ENCODE measurements at places on chromosomes 6 and 20. TPM values are rescaled to one million over a fixed set of nuclear protein-coding genes. Genes with fewer than 3 reads are reported as not detected.

- DNase-seq, result peak; percentile 66
- H3K27ac ChIP-seq, result no peak overlapping the region
- H3K4me1 ChIP-seq, result no peaks in the 10 kb centered on the region
- H3K36me3 ChIP-seq, result no peaks in the 10 kb centered on the region
- no peaks in the 10 kb centered on the region for H3K27me3 ChIP-seq
Observed at GRCh38 chr20:58127701-58128111, 100.7 kb downstream of the ANKRD60 start.

DNA sequence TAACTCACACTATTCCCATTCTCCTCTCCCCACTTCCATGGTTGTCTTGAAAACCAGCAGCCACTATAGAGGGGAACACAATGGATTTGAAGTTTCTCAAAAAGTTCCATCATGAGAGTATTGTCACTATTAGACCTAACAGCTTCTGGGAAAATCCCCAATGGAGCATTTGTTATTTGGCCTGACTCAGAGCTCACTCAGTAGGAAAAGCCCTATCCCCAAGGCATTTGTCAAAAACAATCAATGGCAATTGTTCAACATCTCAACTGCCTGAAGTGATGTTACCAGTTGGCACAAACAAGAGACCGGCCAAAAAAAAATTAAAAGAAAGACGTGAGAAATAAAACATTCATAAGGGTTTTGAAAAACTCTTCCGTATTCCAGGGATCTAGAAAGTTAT, 98.8 kb downstream of the MYLK4 start:
- H3K4me1 ChIP-seq, result no peaks in the 10 kb centered on the region
- DNase-seq, result no peak
- no peaks in the 10 kb centered on the region for H3K27me3 ChIP-seq

- H3K36me3 ChIP-seq, result no peaks in the 10 kb centered on the region
- H3K4me1 ChIP-seq, result no peaks in the 10 kb centered on the region
- H3K27me3 ChIP-seq, result no peaks in the 10 kb centered on the region
- no peak overlapping the region for H3K4me3 ChIP-seq
- H3K27ac ChIP-seq, result no peak overlapping the region
- DNase-seq, result no peak
Observed at GRCh38 chr6:165967810-165968407, 199.7 kb downstream of the TBXT start.

DNA sequence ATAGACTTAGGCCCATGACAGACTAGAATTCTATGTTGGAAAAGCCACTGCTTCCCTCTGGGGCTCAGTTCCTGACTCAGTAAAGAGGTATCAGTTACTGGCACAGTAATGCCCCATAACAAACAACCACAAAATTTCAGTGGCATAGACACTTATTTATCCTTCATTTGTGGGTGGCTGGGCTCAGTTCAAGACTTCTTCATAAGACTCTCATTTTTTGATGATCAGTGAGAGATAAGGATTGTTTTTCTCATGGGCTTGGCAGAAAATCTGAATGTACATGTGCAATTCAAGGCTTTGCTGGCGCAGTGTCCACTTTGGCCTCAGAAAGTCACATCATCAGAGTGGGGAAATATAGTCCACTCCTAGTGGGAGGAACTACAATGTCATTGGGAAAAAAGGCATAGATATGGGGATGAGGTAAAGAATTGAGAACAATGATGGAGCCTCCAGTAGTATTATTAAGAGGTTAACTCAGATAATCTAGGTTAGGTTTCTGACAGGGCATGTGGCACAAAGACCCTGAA, 384.6 kb upstream of the FLRT3 start:
- H3K4me3 ChIP-seq, result no peak overlapping the region
- no peak overlapping the region for H3K27ac ChIP-seq
- DNase-seq, result no peak
- H3K4me1 ChIP-seq, result no peaks in the 10 kb centered on the region

DNA sequence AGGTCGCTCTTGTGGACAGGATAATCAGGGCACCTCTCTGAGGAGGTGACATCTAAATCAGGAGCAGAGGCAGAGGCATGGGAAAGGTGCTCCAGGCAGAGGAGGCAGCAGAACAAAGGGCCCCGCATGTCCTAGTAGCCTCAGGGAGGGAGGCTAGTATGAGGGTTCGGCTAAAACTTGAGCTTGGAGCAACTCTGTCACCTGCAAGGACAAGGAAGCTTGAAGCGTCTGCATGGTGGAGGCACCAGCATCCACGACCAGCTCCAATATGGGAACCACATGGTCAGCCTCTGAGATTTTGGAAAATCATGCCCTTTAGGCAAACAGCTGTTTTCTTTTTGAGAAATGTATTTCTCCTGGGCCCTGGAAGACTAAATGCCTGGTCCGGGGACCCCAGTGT, 13.0 kb upstream of the MPC1 start:
- H3K27me3 ChIP-seq, result no peaks in the 10 kb centered on the region
- H3K4me3 ChIP-seq, result no peak overlapping the region
- DNase-seq, result no peak
- H3K36me3 ChIP-seq, result no peaks in the 10 kb centered on the region
- H3K27ac ChIP-seq, result no peak overlapping the region

- no peaks in the 10 kb centered on the region for H3K36me3 ChIP-seq
- no peak overlapping the region for H3K4me3 ChIP-seq
- no peak overlapping the region for H3K27ac ChIP-seq
Observed at GRCh38 chr6:20426177-20427082, 24.8 kb downstream of the E2F3 start.

DNA sequence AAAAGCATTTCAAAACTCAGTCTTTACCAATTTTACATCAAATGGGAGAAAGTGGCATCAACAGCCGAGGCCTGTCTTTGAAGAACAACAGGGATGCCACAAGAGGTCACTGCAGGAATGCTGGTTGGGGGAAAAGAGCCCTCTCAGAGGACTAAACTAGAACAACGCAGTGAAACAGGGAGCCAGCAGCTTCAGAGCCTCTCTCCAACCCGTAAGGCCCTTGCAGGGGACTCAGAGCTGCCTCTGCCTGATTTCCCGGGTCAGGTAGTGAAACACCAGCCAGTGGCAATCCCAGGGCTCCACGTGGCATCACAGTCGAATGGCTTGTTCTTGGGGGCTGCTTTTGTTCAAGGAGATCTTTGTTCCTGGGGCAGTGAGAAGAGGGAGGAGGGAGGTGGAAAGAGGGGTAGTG, 55.0 kb upstream of the KCNK16 start:
- no peak overlapping the region for H3K4me3 ChIP-seq
- peak; percentile 26 for DNase-seq
- H3K27ac ChIP-seq, result no peak overlapping the region

GRCh38 chr6:3385660-3386151, 71.1 kb downstream of the SLC22A23 start:
- H3K4me3 ChIP-seq, result no peak overlapping the region
- peak; percentile 54 for DNase-seq
- peaks cover 23% of the 10 kb centered on the region for H3K4me1 ChIP-seq
- H3K36me3 ChIP-seq, result no peaks in the 10 kb centered on the region

GRCh38 chr20:32969356-32970114, 34.7 kb downstream of the SUN5 start:
- DNase-seq, result no peak
- H3K4me3 ChIP-seq, result no peak overlapping the region
- H3K4me1 ChIP-seq, result no peaks in the 10 kb centered on the region

GRCh38 chr6:163398815-163399214, 15.7 kb upstream of the QKI start:
- H3K4me3 ChIP-seq, result no peak overlapping the region
- no peaks in the 10 kb centered on the region for H3K36me3 ChIP-seq
- H3K4me1 ChIP-seq, result no peaks in the 10 kb centered on the region
- H3K27me3 ChIP-seq, result no peaks in the 10 kb centered on the region
- no peak for DNase-seq

DNA sequence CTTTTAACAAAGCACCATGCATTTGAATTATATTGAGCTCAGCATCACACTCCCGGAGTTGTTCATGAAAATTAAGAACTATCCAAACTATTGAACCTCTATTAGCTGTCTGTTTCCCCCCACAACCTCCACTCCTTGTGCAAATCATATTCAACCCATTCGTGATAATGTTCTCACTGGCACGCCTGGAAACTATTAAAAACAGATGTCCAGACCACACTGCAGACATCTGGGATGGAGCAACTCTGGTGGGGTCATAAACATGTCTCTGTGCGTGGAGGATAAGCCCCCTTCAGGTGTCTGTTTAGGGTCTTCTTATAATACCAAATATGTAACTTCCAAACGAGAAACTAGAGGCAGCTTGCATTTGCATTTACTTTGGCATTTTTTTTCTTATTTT, 193.7 kb downstream of the TFAP2A start:
- H3K4me1 ChIP-seq, result no peaks in the 10 kb centered on the region
- no peaks in the 10 kb centered on the region for H3K27me3 ChIP-seq
- H3K27ac ChIP-seq, result no peak overlapping the region
- DNase-seq, result no peak
- H3K36me3 ChIP-seq, result no peaks in the 10 kb centered on the region

DNA sequence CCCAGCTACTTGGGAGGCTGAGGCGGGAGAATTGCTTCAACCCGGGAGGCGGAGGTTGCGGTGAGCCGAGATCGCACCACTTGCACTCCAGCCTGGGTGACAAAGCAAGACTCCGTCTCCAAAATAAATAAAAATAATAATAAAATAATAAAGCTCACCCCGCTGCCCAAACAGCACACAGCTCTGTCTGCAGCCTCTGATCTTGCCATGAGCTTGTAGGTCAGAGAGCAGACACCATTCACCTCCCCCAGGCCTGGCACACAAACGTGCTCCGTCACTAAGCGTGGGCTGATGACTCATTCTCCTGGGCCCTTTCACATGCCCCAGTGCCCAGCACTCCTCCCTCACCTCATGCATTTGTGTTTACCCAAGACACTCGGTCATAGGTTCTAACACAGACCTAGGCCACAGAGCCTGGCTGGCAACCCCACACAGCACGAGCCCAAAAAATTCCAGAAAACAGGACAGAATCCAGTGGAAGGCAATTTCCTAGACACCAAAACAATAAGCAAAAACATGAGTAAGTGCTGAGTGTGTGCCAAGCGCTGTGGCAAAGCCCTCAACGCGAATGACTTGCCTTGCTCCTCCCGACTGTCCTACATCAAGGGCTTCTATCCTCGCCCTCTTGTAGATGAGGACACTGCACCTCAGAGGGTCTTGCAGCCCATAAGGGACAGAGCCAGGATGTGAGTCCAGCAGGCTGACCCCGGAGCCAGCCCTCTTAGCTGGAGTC, 18.0 kb downstream of the ATP9A start:
- H3K27me3 ChIP-seq, result no peaks in the 10 kb centered on the region
- H3K36me3 ChIP-seq, result no peaks in the 10 kb centered on the region
- H3K4me1 ChIP-seq, result peaks cover 13% of the 10 kb centered on the region
- H3K4me3 ChIP-seq, result no peak overlapping the region
- peak; percentile 56 for DNase-seq
- peak overlapping the region; percentile 62 for H3K27ac ChIP-seq

DNA sequence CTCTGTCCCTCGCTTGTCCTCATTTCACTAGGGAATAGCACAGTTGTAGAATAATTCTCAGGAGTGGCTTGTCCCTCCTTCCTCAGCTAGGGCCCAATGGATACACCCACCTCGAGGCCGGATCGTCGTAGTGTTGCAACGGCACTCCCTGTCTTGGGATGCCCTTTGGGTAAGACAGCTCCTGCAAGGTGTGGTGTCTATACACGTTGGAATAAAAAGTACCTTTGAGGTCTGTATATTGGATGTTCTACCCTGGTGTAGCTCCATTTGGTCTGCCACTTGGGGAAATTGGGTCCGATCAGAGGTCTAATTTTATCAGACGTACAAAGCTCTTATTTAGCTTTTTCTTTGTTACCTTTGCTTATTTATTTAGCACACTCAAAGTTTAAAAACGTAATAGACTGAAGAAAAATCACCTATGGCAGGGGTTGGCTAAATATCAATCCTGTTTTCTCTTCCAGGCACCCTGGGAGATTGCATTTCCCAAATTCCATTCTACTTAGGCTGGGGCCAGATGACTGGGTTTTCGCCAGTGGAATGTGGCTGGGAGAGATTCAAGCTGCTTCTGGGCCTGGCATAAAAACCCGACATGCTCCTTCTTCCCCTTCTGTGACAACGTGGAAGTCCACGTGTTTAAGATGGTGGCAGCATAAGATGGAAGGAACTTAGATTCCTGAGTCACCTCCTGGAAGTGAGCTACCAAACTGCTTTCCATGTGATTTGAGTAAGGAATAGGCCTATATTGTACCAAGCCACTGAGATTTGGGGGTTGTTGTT, 82.3 kb upstream of the CD83 start:
- H3K36me3 ChIP-seq, result no peaks in the 10 kb centered on the region
- no peak for DNase-seq
- H3K4me3 ChIP-seq, result no peak overlapping the region
- peaks cover 2% of the 10 kb centered on the region for H3K27me3 ChIP-seq

DNA sequence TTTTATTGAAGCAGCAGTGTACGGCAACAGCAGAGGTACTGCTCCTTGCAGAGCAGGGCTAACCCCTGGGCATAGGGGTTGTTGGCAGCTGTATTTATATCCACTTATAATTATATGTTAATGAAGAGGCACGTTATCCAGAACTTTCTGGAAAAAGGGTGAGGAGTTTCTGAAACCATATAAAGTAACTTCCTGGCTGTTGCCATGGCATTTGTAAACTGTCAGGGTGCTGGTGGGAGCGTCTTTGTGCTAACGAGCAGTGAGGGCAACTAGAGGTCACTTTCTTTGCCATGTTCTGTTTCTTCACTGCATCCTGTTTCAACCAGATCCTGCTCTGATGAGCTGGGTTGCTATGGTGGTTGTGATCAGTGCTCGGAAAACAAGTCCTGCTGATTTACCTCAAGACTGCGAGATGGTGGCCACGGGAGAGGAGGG, 11.1 kb upstream of the ARFGEF2 start:
- no peaks in the 10 kb centered on the region for H3K27me3 ChIP-seq
- H3K4me1 ChIP-seq, result no peaks in the 10 kb centered on the region
- H3K36me3 ChIP-seq, result no peaks in the 10 kb centered on the region
- no peak overlapping the region for H3K27ac ChIP-seq
- no peak for DNase-seq

DNA sequence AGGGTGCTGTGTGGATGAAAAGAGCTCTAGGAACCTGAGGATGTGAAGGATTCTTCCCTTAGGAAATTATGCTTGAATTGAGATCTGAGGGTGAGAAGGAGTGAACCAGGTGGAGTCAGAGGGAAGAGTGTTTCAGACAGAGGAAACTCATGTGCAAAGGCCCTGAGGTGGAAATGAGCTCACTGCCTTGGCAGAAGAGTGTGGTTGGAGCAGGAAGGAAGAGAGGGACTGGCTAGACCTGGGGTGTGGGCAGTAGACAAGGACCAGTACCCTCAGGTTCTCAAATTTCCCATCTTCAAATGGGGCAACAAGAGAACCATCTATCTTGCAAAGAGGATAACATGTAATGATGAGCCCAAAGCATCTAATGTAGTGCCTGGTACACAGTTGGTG, 24.0 kb upstream of the GTSF1L start:
- H3K27me3 ChIP-seq, result no peaks in the 10 kb centered on the region
- no peak for DNase-seq
- H3K4me1 ChIP-seq, result no peaks in the 10 kb centered on the region

Gene PDE7B
- total RNA-seq, result 4.7 TPM

Gene ACSS1
- 111 TPM for total RNA-seq

Gene TRIM15
- not detected for total RNA-seq

Gene NOTCH4
- 14.6 TPM for total RNA-seq

Gene FAM217A
- not detected for total RNA-seq

Gene SLC25A27
- total RNA-seq, result 43.7 TPM

Measured in prostate gland (tissue), 2 donors.